Liver (tissue), 10 donors: ENCODE measurements at places on chromosomes 5 and 9. TPM values are rescaled to one million over a fixed set of nuclear protein-coding genes. Genes with fewer than 3 reads are reported as not detected.

- no peaks in the 10 kb centered on the region for H3K4me1 ChIP-seq
- H3K36me3 ChIP-seq = no peaks in the 10 kb centered on the region
- H3K27ac ChIP-seq = peak within 1 kb of the TSS; percentile 96
- peak within 1 kb of the TSS; percentile 77 for H3K4me3 ChIP-seq
- H3K27me3 ChIP-seq = no peaks in the 10 kb centered on the region
- DNase-seq = peak; percentile 47
Measured at GRCh38 chr5:38845526-38846378, at the start of gene OSMR. OSMR (plus strand) TSS chr5:38846012; CDS start chr5:38869045, 23,033 bp downstream.

DNA sequence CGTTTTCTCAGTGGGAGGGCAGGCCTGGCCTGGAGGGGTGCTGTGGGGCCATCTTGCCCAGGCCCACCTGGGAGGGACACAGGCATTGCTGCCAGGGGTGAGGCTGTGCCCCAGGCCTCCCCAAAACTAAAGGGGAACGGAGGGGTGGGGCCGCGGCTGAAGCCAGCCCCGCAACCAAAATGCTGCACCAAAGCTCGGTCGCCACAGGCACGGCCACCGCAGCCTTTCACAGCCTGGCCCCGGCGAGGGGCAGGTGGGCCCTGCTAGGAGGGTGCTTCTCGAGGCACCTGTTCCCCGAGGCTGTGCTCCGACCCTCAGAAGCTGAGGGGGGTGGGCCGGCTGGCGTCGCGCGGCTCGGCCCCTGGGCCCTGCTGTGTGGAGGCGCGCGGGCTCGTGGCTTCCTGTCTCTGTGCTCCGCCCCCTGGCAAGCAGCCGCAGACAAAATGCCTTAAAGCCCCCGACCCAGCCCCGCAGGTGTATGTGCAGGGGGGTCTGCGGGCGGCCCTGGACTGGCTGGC lies 57.6 kb downstream of the JAK2 start:
- H3K4me3 ChIP-seq = no peak overlapping the region
- H3K27me3 ChIP-seq = no peaks in the 10 kb centered on the region
- peaks cover 4% of the 10 kb centered on the region for H3K36me3 ChIP-seq
- no peak for DNase-seq
- H3K4me1 ChIP-seq = no peaks in the 10 kb centered on the region

- H3K36me3 ChIP-seq = no peaks in the 10 kb centered on the region
- H3K4me1 ChIP-seq = no peaks in the 10 kb centered on the region
- no peak for DNase-seq
- H3K27ac ChIP-seq = no peak overlapping the region
- no peaks in the 10 kb centered on the region for H3K27me3 ChIP-seq
- H3K4me3 ChIP-seq = no peak overlapping the region
Measured at GRCh38 chr5:54443270-54443669, 12.2 kb upstream of the HSPB3 start.

- peaks cover under 1% of the 10 kb centered on the region for H3K4me1 ChIP-seq
- no peak for DNase-seq
- no peaks in the 10 kb centered on the region for H3K36me3 ChIP-seq
- no peak overlapping the region for H3K27ac ChIP-seq
- peaks cover 5% of the 10 kb centered on the region for H3K27me3 ChIP-seq
- H3K4me3 ChIP-seq = peak overlapping the region; percentile 70
Measured at GRCh38 chr5:93584596-93585040, 1.6 kb downstream of the NR2F1 start.

- H3K4me3 ChIP-seq = no peak overlapping the region
- no peaks in the 10 kb centered on the region for H3K4me1 ChIP-seq
- no peak for DNase-seq
Measured at GRCh38 chr5:180162304-180162661, 46.7 kb downstream of the RASGEF1C start.

TRPM3 gene
- 0.89 TPM for total RNA-seq

ZDHHC11B gene
- 2.1 TPM for total RNA-seq

GRCh38 chr5:76565009-76565408 lies 58.2 kb downstream of the F2RL2 start:
- peaks cover 2% of the 10 kb centered on the region for H3K36me3 ChIP-seq
- no peaks in the 10 kb centered on the region for H3K27me3 ChIP-seq
- no peak for DNase-seq
- H3K27ac ChIP-seq = no peak overlapping the region
- H3K4me3 ChIP-seq = no peak overlapping the region
- H3K4me1 ChIP-seq = peaks cover 15% of the 10 kb centered on the region

- no peak overlapping the region for H3K4me3 ChIP-seq
- no peak overlapping the region for H3K27ac ChIP-seq
- peaks cover 9% of the 10 kb centered on the region for H3K4me1 ChIP-seq
- H3K36me3 ChIP-seq = no peaks in the 10 kb centered on the region
- DNase-seq = no peak
Measured at GRCh38 chr9:34203275-34203991, 24.6 kb downstream of the UBAP1 start.

- H3K4me1 ChIP-seq = no peaks in the 10 kb centered on the region
- H3K36me3 ChIP-seq = peaks cover 3% of the 10 kb centered on the region
- H3K27ac ChIP-seq = peak within 1 kb of the TSS; percentile 80
- peak within 1 kb of the TSS; percentile 55 for H3K4me3 ChIP-seq
- DNase-seq = peak; percentile 83
- no peaks in the 10 kb centered on the region for H3K27me3 ChIP-seq
Measured at GRCh38 chr5:132369474-132370180, at the start of gene SLC22A5. SLC22A5 (plus strand) TSS chr5:132369710; CDS start chr5:132369973, 263 bp downstream.

RASGRF2 gene
- total RNA-seq = 3.3 TPM

- H3K27me3 ChIP-seq = no peaks in the 10 kb centered on the region
- DNase-seq = no peak
- peak overlapping the region; percentile 41 for H3K27ac ChIP-seq
- peak overlapping the region; percentile 94 for H3K4me3 ChIP-seq
- H3K36me3 ChIP-seq = peaks cover 18% of the 10 kb centered on the region
Measured at GRCh38 chr9:135480071-135480939, 723 bp downstream of the PPP1R26 start.

GRCh38 chr5:543351-543750 lies 19.1 kb upstream of the SLC9A3 start:
- H3K27me3 ChIP-seq = no peaks in the 10 kb centered on the region
- H3K4me1 ChIP-seq = peaks cover 3% of the 10 kb centered on the region

DMRT3 gene
- not detected for total RNA-seq

DNA sequence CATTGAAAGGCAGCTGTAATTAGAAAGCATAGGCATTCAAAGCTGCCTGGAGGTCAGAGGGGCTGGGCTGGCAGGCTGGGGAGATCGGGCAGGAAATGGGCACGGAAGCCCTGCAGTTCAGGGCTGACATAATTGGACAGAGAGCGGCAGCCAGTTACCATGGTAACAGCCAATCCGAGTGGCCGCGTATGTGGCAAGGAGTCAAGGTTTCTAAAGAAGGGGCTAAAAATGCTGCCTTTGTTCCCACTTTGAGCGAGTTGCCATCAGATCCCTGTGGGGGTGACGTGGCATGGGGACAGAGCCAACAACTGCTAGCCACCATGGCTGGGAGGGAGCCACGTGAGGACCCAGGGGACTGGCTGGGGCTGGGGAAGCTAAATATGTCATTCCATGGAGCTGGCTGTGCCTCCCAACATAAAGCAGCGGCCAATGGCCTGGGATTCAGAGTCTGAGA lies 44.7 kb upstream of the NDFIP1 start:
- H3K27me3 ChIP-seq = no peaks in the 10 kb centered on the region
- H3K4me3 ChIP-seq = no peak overlapping the region
- DNase-seq = no peak
- no peak overlapping the region for H3K27ac ChIP-seq

- H3K4me1 ChIP-seq = no peaks in the 10 kb centered on the region
- H3K36me3 ChIP-seq = no peaks in the 10 kb centered on the region
- no peaks in the 10 kb centered on the region for H3K27me3 ChIP-seq
- DNase-seq = no peak
Measured at GRCh38 chr5:131242728-131243255, 21.1 kb upstream of the CDC42SE2 start.
